ENCODE measurements at places on chromosomes 3 and 15.
A peak's percentile ranks its signal among the peaks of the same experiment; 100 is the strongest.

DNA sequence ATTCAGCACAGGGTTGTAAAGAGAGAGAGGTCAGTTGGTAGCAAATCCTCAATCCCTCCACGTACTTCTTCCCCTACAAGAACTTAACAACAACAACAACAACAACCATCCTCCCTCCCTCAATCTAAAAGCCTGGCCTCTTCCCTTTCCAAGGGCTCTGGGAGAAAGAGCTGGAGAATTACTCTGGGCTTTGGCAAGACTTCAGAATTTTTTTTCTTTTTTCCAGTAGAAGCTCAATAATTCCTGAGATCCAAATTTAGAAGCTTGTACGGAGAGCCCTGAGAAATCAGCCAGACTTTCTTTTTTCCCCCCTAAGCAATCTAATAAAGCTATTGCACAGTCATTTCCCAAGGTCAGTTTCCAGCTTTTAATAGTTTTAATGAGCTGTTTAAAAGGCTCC is 95.8 kb upstream of the CACNA2D3 start:
- DNase-seq: no peak

DNA sequence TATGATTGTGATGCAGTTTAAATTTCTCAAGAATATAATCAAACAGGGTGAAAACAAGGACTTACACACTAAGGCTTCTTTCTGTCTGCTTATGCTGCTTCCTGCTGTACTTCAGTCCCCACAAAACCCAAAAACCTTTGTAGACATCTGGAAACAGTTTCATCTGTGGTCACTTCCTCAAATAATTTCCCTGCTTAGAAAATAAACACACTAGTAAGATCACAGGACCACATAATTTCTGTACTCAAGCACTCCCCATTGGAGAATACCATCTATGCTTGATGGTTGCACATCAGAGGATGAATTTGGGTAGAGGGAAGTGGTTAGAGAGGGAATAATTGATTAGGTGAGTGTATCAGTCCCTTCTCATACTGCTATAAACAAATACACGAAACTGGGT is 266.2 kb downstream of the LSAMP start:
- DNase-seq: no peak

DNA sequence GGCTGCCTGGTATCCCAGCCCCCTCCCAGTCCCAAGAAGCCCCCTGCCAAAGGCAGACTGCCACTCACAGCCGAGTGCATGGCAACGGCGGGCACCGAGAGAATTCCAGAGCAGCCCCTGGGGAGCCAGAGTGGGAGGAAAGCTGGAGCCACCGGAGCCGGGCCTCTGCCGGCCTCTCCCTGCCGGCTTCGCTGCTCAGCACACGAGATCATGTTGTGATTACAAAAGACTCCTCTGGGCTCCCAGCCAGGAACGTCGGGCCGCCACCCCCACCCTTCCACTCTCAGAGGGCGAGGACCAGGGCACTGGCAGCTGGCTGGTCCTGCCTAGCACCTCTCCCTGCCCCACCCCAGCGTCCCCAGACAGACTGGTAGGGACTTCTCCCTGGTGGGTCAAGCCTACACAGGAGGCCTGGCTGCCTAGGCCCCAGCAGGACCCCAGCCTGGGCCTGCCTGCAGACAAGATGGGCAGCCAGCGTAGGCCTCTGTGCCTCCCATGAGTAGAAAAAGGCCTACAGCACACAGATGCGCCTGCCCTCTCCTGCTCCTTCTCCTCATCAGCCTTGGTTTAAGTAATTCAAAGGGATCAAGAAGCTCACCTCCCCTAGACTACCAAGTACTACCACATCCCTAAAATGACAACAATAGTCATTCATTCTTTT is at the start of gene CCDC9B:
TSS of gene CCDC9B (minus strand) at position 200 of the 661 bp plus-strand sequence. CDS start at position 80, 120 bp downstream.
- DNase-seq: peak; percentile 88

- DNase-seq: peak; percentile 94
Observed at GRCh38 chr3:149273096-149273751, 51.6 kb upstream of the CP start.

DNA sequence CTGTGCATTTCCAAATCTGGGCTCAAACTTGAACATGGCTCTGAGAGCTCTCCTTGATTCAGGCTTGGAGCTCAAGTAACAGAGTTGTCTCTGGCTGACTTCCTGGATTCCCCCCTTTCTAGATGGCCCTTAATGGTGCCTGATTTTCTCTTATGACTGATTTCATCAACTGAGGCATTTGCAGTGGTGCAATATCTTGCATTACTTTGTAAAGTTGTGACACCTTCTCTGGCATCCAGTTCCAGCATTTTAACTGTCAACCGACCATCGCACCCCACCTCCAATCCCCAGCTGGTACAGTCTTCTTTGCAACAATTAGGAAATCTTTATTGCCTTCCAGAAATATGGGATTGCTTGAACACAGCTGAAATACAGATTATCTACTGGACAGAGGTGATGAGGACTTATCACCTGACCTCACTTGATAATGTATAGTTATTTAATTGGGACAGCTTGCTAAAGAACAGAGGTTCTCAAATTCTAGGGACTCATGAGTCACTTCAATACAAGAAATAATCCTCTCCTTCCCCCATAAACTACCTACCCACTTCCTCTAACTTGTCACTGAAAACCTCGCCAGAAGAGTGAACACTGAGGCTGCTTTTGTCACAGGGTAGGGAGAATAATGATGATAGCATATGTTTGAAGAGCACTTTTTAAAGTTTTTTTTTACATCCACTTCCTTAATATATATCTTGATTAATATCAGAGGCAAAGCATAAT is 41.8 kb downstream of the FILIP1L start:
- DNase-seq: no peak

- DNase-seq: no peak
Observed at GRCh38 chr3:138222942-138223287, 35.8 kb downstream of the ARMC8 start.

- peak; percentile 60 for DNase-seq
Observed at GRCh38 chr3:45064512-45065372, 38.6 kb downstream of the CLEC3B start.

- DNase-seq: no peak
Observed at GRCh38 chr3:50637011-50637410, 20.1 kb downstream of the MAPKAPK3 start.

DNA sequence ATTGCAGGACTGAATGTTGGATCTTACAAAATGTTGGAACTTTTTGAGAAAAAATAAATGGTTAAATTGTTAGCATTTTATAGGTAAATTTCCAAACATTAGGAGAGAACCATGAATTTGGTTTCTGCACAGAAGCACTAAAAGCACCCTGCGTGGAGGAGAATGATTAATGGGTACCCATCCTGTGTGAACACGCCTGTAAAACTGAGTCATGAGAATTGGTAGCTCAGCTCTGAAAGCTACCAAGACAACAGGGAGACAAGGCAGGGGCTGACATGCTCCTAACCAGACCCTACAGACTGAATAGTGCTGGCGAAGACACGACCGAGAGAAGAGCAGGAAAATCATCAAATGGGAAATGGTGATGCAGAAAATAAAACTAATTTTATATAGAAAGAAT is 32.4 kb upstream of the MTMR10 start:
- DNase-seq: no peak

GRCh38 chr3:11642431-11643191 is 1.1 kb downstream of the VGLL4 start:
- peak; percentile 79 for DNase-seq

GRCh38 chr15:50880651-50881114 is 27.8 kb upstream of the AP4E1 start:
- DNase-seq: no peak

DNA sequence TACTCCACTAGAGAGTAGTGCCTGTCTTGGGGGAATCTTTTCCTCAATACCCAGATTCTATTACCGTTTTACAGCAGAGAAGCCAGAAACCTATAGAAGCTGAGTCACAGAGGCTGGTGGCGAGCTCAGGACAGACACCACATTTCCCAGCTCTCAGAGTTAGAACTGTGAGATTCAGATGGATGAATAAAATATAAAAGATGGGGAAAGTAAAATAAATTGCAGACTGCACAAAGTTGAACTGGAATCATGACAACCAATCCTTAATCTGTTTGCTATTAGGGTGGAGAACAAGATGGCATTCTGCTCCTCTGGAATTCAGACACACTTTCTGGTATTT is 40.5 kb upstream of the CMSS1 start:
- DNase-seq: no peak

DNA sequence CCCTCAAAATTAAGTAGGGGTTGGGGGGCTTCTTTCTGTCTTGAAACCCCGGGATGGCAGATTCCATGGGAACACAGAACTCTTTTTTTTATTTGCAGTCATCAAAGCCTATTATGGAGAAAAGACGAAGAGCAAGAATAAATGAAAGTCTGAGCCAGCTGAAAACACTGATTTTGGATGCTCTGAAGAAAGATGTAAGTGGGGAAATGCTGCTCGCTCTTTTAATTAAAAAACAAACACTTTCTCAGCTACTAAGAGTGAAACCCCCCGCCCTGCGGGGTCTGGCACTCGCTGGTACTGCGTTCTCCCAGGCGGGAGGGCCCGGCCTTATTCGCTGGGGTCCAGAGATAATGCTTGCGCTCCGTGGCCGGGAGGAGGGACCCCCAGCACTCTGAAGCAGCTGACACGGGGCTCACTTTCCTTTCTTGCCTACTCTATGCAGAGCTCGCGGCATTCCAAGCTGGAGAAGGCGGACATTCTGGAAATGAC is 615 bp downstream of the HES1 start:
- DNase-seq: no peak

DNA sequence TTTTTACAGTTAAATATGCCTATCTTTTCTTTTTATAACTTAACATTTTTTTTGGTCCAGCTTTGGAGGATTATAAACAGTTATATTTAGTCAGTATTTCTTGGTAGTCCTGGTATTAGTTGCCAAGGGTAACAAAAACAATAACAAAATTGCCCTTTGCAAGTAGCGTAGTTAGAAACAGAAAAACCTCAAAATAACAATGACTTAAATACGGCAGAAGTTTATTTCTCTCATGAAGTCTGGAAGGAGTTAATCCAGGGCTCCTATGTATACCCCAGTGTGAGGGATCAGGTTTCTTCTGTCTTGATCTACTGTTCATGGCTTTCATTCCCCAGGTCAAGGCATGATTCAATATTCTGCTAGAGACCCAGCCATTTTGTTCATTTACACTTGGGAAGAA is 14.1 kb upstream of the MYH15 start:
- no peak for DNase-seq

DNA sequence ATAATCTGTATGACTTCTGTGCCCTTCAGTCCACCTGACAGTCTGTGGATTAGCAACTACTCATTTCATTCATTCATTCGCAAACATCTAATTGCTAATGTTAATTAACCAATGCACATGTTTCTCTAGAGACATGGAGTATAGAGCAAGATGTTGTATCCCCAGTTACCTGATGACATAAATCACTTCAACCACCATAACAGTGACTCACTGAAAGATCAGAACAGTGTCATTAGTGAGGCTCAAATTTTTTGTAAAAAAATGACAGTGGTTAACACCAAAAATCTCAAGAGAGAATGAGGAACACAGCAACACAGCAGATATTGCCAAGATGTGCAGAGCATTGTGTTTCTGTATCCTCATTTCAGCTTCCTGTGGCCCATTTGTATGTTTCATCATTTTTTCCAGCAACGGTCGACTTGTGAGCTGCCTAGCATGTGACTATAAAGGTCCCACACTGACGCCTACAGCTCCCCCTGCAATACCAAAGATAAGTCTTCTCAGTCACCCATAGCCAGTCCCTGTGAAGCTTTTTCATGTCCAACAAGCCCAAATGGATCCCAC is 3.7 kb upstream of the PLD1 start:
- DNase-seq: no peak

DNA sequence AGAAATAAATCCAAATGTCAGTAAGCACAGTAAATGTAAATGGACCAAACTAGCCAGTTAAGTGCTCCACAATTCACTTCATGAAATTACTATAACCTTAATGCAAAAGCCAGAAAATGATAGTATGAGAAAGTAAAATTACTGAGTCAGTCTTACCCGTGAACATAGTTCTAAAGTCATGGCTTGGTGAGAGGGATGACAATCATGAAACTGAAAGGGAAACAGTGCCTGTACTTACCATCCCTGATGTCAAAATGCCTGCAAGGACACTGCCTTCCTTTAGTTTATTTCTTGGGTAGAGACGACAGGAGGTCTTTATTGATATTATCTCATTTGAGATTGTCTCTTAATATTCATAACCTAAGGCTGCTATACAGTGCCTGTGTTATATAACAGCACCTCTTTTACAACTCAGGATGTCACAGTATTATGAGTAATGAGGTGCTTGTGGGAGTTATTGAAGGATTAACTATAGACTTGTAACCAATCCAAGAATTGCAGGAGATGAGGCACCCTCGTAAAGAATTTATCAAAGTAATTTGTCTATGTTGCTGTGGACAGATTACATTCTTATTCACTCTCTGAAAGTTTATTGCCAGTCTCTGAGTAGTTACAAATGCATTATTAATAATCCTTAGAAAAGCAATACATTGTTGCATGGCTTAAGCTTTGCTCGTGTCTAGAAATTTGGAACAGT is 142.9 kb upstream of the BFSP2 start:
- DNase-seq: no peak

DNA sequence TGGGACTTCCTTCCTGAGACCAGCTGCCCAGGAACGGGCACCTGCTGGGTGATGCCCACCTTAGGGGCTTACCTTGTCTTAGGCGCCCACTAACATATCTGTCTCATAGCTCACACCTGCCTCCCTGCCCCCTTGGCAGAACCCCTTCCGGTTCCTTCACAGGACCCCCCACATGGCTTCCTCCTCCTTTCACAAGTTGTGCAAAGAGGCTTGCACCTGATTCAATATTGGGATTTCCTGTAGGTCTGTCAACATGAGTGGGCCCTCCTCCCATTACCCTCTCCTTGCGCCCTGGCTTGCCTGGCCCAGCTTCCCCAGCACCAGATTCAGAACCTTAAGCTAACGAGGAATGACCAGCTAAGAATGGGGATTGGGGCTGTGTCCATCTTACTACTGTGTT is 633 bp downstream of the THPO start:
- no peak for DNase-seq

DNA sequence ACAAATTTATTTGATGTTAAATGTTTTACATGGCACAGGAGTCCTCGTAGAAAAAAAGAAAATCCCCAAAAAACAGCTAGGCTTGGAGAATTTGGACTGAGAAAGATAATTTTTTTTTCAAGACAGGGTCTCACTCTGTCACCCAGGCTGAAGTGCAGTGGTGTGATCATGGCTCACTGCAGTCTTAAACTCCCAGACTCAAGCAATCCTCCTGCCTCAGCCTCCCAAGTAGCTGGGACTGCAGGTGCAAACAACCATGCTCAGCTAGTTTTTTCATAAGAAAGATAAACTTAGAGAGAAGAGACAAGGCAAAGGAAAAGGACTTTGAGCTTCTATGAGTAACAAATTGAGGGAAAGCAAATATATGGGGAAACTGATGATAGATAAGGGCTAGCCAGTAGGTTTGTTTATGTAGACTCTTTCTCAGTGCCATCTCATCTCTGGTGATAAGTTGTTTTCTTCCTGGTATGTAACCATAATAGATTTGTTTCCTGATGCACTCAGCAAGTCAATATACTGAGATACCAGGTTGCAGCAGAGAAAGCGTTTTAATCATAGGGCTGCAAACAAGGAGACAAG is 13.1 kb upstream of the TRMT10C start:
- DNase-seq: no peak

DNA sequence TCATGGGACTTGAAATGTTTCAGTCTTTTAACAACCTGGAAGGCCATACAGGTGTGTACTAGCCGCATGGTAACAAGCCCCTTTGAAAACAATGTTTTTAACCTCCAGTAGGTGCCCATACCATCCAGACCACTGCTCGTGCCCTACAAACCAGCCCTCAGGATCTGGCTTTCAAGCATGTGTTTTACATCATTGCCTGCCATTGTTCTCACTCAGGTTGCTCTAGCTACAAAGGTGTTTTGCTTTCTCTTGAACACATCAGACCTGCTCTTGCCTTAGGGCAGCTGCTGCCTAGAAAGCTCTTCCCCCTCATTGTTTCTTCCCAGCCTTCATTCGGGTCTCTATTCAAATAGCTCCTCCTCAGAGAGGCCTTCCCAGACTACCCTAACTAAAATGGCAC is 32.3 kb upstream of the MAP3K13 start:
- no peak for DNase-seq

All from pons (tissue), 1 donor.